ENCODE measurements at places on chromosomes 2 and 18.

- DNase-seq: no peak
These were observed 1.1 kb upstream of the SOCS6 start for GRCh38 chr18:70287731-70288130.

GRCh38 chr2:204657024-204657423, 111.7 kb downstream of the PARD3B start:
- DNase-seq: no peak

DNA sequence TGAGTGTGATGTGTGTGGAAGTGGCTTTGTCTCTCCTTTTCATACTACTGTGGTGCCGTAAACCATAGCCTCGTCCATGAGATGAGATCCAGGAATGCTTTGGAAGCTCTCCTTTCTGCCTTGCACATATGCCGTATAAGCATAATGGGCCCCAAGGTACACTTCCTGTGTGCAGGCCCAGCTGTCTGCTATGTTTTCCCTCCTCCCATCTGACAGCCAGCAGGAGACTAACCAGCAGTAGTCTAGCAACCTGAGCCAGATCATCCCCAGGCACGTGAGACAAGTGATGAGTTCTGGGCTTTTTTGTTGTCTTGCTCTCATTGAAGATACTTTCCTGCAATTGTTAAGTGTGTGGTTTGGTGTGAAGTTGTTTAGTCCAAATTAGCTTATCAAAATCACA, 555.5 kb upstream of the LRRTM4 start:
- no peak for DNase-seq

GRCh38 chr2:33118651-33119050, 171.9 kb downstream of the LTBP1 start:
- DNase-seq: no peak

GRCh38 chr2:42385225-42385624, 24.2 kb upstream of the COX7A2L start:
- no peak for DNase-seq

DNA sequence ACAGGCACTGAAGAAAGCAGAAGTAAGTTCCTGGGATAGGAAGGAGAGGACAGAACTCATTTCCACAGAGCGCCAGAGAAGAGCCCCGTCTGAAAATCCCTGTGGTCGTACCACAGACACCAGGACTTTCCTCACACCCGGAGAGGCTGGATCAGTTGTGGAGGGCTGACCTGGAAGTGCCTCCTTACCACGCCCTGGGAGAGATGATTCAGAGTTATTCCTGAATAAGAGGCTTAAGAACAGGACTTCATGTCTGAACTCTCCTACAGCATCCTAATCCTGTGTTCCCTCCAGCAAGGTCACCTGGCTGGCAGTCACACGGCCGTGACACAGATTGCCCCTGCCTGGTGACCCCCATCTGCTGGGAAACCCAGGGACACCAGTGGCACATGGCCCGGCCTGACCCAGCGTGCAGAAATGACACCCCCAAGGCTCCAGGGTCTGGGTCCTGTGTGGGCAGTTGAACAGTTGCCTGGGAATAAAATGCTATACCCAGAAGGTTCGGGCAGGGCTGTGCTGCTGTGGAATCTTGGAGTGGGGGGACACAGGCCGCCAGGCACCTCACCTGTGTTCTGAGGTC, 105.9 kb downstream of the PXDN start:
- no peak for DNase-seq

- DNase-seq: no peak
These were observed 269.4 kb upstream of the NRXN1 start for GRCh38 chr2:51301381-51301780.

GRCh38 chr2:75175456-75175855, 23.9 kb downstream of the TACR1 start:
- DNase-seq: no peak

DNA sequence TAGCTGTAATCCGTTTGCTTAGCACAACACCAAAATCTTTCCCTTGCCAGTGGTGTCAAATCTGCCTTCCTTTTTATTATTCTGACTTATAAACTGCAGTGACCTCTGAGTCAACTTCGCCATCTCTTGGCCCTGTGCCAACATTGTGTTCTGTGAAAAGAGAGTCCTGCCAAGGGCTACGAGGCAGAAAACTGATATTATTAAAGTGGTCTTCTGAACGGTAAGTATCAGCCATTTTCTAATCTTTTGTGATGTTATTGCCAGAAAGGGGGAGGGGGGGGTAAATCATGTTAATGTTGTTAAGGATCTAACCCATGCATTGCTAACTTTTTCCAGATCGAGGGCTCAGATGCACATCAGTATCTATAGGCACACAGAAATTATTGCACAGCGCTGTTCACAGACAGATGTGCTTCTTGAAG, 121.5 kb upstream of the LTBP1 start:
- DNase-seq: no peak

DNA sequence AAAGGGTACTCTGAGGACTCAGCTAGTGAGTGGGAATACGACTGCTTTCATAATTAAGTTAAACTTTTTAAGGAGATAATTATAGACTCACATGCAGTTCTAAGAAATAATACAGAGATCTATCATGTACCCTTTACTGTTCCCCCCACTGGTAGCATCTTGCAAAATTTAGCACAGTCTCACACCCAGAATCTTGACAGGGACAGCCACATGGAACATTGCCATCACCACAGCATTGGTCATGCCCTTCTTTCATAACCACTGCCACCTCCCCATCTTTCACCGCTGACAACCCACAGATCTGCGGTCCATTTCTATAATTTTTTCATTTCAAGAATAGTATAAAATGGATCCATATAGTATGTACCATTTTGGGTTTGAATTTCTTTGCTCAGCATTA, 37.8 kb downstream of the ARHGEF4 start:
- DNase-seq: no peak

- DNase-seq: no peak
These were observed 445.2 kb downstream of the IRS1 start for GRCh38 chr2:226354434-226354833.

DNA sequence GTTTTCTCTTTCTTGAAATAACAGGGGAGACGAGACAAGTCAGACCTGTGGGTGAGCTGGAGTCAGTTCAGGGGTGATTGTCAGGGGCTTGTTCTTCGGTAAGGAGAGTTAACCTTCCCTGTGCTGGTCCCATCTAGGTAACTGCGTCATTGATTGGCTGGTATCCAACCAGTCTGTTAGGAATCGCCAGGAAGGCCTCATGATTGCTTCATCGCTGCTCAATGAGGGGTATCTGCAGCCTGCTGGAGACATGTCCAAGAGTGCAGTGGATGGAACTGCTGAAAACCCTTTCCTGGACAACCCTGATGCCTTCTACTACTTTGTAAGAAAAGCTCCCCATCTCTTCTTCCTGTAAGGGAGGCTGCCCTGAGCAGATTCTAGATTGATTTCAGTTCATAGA, 21.3 kb downstream of the PLEK start:
- DNase-seq: no peak

Measured in GOT3 (cell line).